Activated CD4-positive, alpha-beta memory T cell treated with anti-CD3 and anti-CD28 coated beads for 36 hours (primary cell): ENCODE measurements at places on chromosomes 6 and 20. TPM values are rescaled to one million over a fixed set of nuclear protein-coding genes. Genes with fewer than 3 reads are reported as not detected.

- no peak for DNase-seq
Measured at GRCh38 chr6:36886950-36887618, 1.3 kb downstream of the C6orf89 start.

- peak; percentile 30 for DNase-seq
Measured at GRCh38 chr20:5918856-5919625, 31.3 kb downstream of the TRMT6 start.

Gene TNFRSF6B
- not detected for total RNA-seq

Gene VGLL2
- not detected for total RNA-seq

DNA sequence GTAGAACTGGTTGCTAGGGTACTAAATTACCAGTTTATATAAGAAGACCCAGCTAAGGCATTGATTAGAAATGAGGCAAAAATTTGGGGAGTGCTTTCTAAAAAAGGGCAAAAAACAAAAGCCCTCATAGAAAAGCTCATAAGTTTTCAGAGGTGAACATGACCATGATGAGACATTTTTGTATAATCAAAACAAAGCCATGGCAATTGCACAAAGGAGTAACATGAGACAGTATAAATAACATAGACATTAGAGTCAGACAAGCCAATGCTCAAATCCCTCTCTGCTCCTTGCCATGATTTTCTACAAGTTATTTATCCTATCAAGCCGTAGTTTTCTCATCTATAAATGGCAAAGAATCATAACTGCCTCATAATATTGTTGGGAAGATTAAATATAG lies 112.2 kb upstream of the ADTRP start:
- no peak for DNase-seq

GRCh38 chr6:33746036-33746600 lies 587 bp downstream of the IP6K3 start:
- DNase-seq, result no peak

Gene HLA-DOB
- total RNA-seq, result 1.3 TPM

Gene SLC26A8
- not detected for total RNA-seq

Gene BMP6
- total RNA-seq, result 0.40 TPM

- peak; percentile 60 for DNase-seq
Measured at GRCh38 chr6:52839124-52840055, 1.2 kb downstream of the GSTA5 start.

GRCh38 chr20:4555188-4555890 lies 166.4 kb upstream of the PRND start:
- no peak for DNase-seq

GRCh38 chr20:38836991-38837390 lies 31.5 kb downstream of the PPP1R16B start:
- DNase-seq, result no peak

Gene C20orf144
- 0.31 TPM for total RNA-seq

GRCh38 chr6:144781836-144782235 lies 496.7 kb downstream of the UTRN start:
- no peak for DNase-seq

Gene MCM3
- total RNA-seq, result 244 TPM

DNA sequence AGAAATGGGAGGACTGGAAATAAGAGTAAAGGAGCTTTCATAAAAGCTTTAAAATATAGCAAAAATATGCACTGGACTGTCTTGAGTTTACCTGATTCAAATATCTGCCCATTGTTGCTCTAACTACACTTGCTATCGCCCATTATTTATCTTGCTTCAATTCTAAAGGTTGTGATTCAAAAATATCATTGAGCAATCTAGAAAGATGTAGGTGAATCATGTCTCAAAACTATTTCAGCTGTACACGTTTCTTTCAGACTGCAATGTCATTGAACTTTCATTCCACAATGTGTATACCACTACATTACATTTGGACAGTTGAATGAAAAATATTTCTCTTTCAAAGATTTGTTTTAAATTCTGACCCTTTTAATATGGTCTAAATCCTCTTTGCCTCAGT lies 545.6 kb downstream of the BMP2 start:
- no peak for DNase-seq

- DNase-seq, result no peak
Measured at GRCh38 chr6:151292974-151293687, 53.4 kb downstream of the AKAP12 start.

Gene OR2J3
- not detected for total RNA-seq

Gene UCKL1
- total RNA-seq, result 29.6 TPM

DNA sequence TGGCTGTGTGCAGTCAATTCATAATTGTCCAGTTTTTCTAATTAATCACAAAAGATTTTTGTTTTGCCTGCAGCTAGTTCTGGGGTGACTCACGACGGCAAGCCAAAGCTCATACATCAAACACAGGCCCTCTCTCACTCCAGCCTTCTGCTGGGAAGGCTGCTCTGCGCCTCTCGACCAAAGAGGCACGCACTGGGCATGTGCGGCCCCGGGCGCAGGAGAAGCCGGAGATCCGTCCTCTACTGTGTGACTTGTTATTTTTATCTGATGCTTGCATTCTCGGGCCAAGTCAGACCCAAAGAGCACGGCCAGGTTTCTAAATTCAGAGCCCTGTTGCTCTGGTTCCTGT lies 98.5 kb downstream of the TFAP2A start:
- no peak for DNase-seq
